ENCODE measurements at places on chromosomes 7 and 10.

- H3K27me3 ChIP-seq = no peaks in the 10 kb centered on the region
- H3K27ac ChIP-seq = peak overlapping the region; percentile 51
- no peaks in the 10 kb centered on the region for H3K36me3 ChIP-seq
- DNase-seq = no peak
- peaks cover 4% of the 10 kb centered on the region for H3K4me1 ChIP-seq
These were observed 871.1 kb downstream of the LRMDA start for GRCh38 chr10:76302481-76302880.

DNA sequence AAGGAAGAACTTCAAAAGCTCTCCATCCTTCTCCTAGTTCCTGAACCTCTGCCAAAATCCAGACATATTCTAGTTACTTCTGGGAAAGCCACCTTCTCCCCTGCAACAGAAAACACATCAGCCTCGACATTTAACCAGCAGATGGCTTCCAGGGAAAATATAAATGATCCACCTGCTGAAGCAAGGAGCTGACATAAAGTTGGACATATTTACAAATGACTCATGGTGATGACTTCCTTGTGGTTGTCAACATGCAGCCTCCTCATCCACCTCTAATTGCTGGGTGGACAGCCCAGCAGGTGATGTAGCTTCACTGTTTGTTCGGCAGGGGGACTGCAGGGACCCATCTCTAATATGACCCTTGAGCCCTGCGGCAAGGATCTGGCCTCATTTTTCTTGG, 266.0 kb downstream of the C7orf25 start:
- H3K27ac ChIP-seq = no peak overlapping the region
- peaks cover 5% of the 10 kb centered on the region for H3K27me3 ChIP-seq
- no peaks in the 10 kb centered on the region for H3K4me1 ChIP-seq
- H3K4me3 ChIP-seq = no peak overlapping the region
- DNase-seq = peak; percentile 39

DNA sequence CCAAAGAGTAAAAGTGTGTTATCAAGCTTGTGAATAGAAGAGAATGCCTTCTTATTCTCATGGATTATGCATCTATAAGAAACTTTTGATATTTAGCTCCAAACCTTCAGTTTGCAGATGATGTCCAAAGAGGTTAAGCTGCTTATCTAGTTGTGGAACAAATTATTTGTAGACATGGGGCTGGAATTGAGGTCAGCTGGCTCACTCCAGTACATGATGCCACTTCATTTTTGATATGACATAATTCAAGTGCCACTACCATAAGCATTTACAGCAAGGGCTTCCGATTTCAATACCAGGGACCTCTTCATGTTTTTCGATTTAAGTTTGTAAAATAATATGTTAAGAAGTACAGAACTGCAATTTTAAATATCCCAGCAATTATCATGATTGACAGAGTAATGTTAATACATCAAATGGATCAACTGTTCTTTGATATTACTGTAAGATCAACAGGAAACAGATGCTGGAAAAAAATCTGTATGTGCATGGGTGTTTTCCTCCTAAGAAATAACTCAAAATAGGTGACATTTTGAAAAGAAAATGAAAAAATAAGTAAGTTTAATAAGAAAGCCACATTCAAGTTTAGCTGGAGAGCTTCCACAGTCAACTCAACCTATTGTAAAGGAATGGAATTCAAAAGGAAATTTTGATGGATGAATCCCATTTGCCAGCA, 12.7 kb downstream of the FAM3C start:
- DNase-seq = no peak
- H3K27me3 ChIP-seq = no peaks in the 10 kb centered on the region
- no peak overlapping the region for H3K4me3 ChIP-seq
- peaks cover 44% of the 10 kb centered on the region for H3K36me3 ChIP-seq
- H3K27ac ChIP-seq = no peak overlapping the region

DNA sequence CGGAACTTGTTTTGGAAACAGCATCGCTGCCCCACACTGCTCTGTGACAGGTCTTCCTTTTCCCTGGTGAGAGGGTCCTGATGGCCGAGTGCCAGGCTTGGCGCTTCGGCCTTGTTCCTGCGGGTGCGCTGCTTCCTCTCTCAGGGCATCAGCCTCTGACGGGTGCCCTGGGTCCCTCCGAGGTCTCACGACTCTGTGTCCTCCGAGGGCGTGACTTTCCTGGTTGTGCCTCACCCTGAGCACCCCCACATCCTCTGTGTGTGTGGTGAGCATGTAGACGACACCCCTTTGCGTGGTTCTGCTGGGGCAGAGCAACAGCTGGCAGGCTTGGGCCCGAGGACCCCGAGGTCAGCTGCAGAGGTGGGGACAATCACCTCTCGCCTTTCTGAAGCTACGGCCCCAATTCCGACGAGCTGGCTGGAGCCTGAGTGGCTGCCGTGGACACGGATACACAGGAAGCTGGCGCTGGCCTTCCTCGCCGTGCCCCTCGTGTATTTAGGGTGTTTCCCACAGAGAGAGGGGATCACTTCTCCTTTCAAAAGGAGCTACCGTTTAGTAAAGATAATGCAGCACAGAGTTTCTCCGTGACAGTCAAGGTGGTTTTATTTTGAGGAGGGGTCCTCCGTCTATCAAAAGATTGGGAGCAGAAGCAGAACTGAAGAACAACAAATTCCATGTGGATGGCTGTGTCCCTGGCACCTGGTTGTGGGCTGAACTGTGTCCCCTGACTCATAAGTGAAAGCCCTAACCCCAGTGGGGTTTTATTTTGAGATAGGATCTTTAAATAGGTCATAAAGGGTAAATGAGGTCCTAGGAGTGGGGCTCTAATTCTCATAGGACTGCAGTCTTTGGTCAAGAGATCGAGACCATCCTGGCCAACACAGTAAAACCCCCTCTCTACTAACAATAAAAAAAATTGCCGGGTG, 36.2 kb upstream of the PITRM1 start:
- H3K36me3 ChIP-seq = no peaks in the 10 kb centered on the region
- no peak overlapping the region for H3K4me3 ChIP-seq
- no peaks in the 10 kb centered on the region for H3K27me3 ChIP-seq
- no peak overlapping the region for H3K27ac ChIP-seq
- no peaks in the 10 kb centered on the region for H3K4me1 ChIP-seq
- DNase-seq = no peak

DNA sequence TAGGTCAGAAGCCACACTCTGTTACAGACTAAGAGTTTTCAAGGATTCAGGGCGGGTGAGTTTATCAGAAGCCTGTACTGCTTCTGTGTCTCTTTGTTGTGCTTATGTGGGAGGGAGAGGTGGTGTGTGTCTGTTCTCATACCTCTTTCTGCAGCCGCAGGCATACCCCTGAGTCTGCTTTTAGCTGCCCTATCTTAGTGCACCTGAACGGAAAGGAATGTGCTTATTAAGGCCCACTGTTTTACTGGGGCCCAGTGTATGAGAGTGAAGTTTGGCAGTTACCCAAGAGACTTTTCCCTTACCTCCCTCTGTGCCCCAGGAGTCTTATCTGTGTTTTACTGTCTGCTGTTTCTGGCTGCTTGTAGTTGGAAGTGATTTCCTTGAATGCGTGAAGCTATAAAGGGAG, 104.3 kb downstream of the TYW1 start:
- no peaks in the 10 kb centered on the region for H3K36me3 ChIP-seq
- no peak overlapping the region for H3K27ac ChIP-seq
- H3K4me1 ChIP-seq = peaks cover 2% of the 10 kb centered on the region
- no peak for DNase-seq

GRCh38 chr7:1411414-1411813, 47.9 kb downstream of the MICALL2 start:
- H3K36me3 ChIP-seq = no peaks in the 10 kb centered on the region
- DNase-seq = no peak
- peaks cover 5% of the 10 kb centered on the region for H3K4me1 ChIP-seq
- H3K27ac ChIP-seq = no peak overlapping the region
- H3K27me3 ChIP-seq = peaks cover 40% of the 10 kb centered on the region
- H3K4me3 ChIP-seq = no peak overlapping the region
